ENCODE measurements at places on chromosomes 2 and 18.

- peaks cover 2% of the 10 kb centered on the region for H3K4me1 ChIP-seq
- no peak overlapping the region for H3K4me3 ChIP-seq
These were observed 24.6 kb upstream of the LBH start for GRCh38 chr2:30206461-30207430.

GRCh38 chr2:725468-725867 is 48.3 kb upstream of the TMEM18 start:
- H3K27ac ChIP-seq: no peak overlapping the region
- H3K4me3 ChIP-seq: no peak overlapping the region
- no peak for DNase-seq
- no peaks in the 10 kb centered on the region for H3K27me3 ChIP-seq
- peaks cover 13% of the 10 kb centered on the region for H3K4me1 ChIP-seq

GRCh38 chr18:13584825-13585224 is 141.5 kb downstream of the FAM210A start:
- no peaks in the 10 kb centered on the region for H3K36me3 ChIP-seq
- peaks cover 33% of the 10 kb centered on the region for H3K4me1 ChIP-seq
- DNase-seq: no peak
- no peak overlapping the region for H3K4me3 ChIP-seq
- H3K27me3 ChIP-seq: no peaks in the 10 kb centered on the region

GRCh38 chr18:57772387-57772799 is 30.7 kb downstream of the ATP8B1 start:
- no peaks in the 10 kb centered on the region for H3K4me1 ChIP-seq
- H3K27me3 ChIP-seq: no peaks in the 10 kb centered on the region
- no peak overlapping the region for H3K27ac ChIP-seq

DNA sequence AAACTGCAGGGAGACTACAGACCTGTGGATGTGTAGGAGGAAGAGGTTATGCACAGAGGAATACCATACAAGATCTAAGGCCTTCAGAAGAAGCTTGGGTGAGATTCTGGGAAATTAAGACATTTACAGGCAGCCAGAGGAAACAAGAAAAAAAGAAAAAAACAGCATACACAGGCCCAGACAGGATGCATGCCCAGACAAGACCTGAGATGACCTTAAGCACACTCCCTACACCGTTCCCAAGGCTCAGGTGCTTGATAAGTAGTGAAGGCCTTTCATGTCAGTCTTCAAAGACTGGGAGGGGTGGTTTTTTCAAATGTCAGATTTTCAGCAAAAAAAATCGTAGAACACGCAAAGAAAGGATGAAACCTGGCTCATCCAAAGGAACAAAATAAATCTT is 83.0 kb downstream of the CCDC138 start:
- H3K27me3 ChIP-seq: no peaks in the 10 kb centered on the region
- H3K4me3 ChIP-seq: no peak overlapping the region
- no peak overlapping the region for H3K27ac ChIP-seq
- H3K36me3 ChIP-seq: peaks cover 3% of the 10 kb centered on the region
- no peak for DNase-seq

GRCh38 chr2:209872675-209873074 is 101.0 kb downstream of the UNC80 start:
- no peak overlapping the region for H3K4me3 ChIP-seq
- H3K27ac ChIP-seq: no peak overlapping the region
- DNase-seq: peak; percentile 0

DNA sequence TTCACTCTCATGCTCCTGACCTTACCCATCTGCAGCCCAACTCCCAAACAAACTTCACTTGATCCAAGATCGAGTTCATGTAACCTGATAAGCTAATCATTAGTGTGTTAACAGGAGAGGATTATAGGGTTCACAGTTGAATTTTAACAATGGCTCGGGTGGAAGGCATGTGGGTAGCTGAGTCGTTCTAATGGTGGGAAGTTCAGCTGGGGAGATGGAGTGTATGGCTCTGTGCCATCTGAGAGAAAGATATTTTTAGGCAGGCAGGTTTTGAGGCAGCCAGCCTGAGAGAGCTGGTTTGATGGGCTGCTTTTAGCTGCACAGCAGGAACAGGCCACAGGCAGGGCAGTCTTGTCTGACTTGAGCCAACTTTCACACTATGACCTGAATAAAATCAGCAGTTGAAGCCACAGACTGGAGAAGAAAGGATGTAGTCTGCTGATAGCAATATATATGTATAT is 17.7 kb upstream of the NFE2L2 start:
- H3K4me3 ChIP-seq: no peak overlapping the region
- DNase-seq: no peak
- H3K4me1 ChIP-seq: peaks cover 20% of the 10 kb centered on the region
- no peaks in the 10 kb centered on the region for H3K36me3 ChIP-seq

DNA sequence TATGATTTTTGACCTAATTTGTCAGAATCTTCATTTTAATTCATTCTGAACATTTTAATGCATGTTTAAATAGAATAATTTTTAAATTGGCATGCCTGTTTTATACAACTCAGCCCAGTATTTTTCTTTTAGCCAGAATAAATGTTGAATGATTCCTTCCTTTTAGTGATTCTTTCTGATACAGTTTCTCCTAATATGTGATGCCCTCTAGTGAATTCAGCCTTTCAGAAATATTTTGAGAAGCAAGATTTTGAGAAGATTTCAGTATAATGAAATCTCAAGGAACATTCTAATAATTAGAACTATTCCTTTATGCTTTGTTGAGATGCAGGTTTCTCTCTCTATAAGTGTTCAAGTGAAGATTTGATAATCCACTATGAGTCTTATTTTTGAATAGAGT is 28.5 kb downstream of the LCLAT1 start:
- peaks cover 3% of the 10 kb centered on the region for H3K4me1 ChIP-seq
- no peak for DNase-seq
- H3K4me3 ChIP-seq: no peak overlapping the region
- H3K27ac ChIP-seq: no peak overlapping the region

DNA sequence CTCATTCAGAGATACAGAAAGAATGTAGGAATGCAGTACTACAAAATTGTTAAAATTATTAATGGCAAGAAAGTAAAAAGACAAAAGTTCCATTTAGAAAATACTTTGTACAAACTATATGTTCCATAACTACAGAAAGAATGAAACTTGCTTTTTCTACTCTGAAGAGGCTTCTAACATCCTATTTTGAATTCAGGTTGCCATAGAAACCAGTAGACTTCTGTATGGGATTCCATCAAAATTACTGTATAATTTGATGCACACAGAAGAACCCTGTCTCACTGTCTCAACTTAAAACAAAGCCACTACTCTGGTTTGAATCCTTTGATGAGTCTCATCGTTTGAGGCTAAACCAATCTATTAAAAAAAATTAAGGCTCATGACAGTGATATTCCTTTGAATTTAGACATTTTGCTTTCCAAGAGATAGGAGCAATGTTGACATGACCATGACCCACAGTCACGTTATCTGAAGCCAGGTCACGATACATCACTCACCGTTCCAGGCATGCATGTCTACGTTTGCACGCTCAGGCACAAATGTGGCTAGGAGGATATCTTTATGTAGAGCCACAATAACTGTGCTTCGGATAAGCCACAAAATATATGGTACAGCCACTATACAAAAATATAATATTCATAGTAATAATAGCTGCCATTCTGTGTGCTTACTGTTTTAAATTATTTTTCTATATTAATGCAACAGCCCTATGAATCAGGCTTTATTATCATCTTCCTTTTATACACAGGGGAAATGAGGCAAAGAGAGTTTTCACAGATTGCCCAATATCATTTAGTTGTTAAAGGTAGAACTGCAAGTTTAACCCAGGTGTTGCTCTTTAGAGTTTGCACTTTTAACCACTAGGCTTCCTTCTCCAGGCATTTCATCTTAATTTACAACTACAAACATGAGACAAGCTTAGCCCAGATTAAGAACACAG is 82.4 kb downstream of the CACNB4 start:
- no peak overlapping the region for H3K4me3 ChIP-seq
- no peaks in the 10 kb centered on the region for H3K27me3 ChIP-seq
- no peaks in the 10 kb centered on the region for H3K4me1 ChIP-seq

- no peak for DNase-seq
- no peaks in the 10 kb centered on the region for H3K4me1 ChIP-seq
- H3K27ac ChIP-seq: no peak overlapping the region
These were observed 82.8 kb upstream of the PROKR1 start for GRCh38 chr2:68560545-68560944.

DNA sequence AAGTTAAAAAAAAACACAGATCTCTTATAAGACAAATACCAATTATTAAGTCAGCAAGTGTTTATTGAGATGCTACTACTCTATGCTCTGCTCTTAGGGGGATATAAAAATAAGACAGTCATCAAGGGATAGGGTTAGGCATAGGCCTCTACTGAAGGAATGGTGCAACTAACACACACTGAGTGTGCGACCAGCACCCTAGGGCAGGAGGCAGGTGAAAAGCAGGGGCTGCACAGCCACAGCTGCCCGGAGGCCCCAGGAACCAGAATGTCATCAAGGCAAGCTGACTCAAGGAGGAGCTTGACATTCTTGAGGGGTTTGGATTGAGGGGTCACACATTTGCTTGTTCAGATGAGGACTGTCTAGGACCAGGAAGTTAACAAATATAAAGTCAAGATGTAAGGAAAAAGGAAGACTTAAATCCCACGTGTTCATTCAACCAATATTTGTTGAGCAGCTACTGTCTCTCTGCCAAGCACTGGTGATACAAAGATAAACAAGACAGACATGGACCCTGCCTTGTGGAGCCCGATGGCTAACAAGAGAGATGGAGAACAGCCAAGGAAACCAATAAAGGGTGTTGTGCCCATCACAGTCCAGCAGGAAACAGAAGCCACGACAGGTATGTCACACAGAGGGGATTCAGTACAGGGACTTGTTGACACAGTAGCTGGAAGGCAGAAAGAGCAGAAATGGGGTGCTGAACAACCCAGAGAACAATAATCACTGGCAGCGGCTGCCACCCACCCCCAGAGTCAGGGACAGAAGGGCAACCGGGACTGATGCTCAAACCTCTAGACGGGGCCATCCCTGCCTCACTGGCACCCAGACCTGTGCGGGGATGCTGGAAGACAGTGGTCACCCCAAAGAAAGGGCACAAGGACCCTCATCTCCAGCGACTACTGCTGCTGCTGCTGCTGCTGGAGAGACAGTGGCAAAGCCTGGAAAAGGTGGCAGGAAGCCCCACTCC is 45.8 kb upstream of the MAL start:
- no peak overlapping the region for H3K4me3 ChIP-seq
- no peak for DNase-seq
- H3K27me3 ChIP-seq: no peaks in the 10 kb centered on the region
- H3K4me1 ChIP-seq: no peaks in the 10 kb centered on the region
- no peak overlapping the region for H3K27ac ChIP-seq
- H3K36me3 ChIP-seq: no peaks in the 10 kb centered on the region

DNA sequence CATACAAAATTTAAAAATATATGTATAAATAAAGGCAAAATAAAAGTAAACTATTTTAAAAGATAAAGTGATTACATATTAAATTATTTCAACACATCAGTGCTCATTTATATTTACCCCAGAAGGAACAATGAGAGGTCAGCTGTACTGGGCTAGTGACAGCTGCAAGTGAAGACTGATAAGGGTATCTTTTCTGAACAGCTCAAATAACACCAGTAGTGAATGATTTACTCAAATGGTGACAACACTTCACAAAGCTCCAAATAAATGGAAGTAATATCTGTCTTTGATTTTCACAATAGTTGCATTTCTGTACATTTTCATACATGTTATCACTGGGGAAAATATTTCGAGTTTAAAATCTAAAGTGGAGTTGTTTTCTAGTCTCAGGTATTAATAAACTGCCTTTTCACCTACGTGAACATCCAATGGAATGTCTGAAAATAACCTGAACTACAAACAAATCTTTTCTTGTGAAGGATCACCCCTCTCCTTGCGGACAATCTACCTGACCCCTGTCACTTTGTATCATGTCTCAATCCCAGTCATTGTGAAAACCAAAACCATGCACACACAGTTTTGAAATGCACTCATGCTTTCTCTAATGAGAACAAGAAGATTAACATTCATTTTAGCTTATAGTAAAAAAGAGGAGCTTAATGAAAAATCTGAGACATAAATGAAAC is 1928.8 kb upstream of the CELF4 start:
- no peak overlapping the region for H3K27ac ChIP-seq
- H3K27me3 ChIP-seq: no peaks in the 10 kb centered on the region
- no peak for DNase-seq
- H3K36me3 ChIP-seq: no peaks in the 10 kb centered on the region
- no peaks in the 10 kb centered on the region for H3K4me1 ChIP-seq

- DNase-seq: no peak
- H3K36me3 ChIP-seq: no peaks in the 10 kb centered on the region
- H3K4me1 ChIP-seq: peaks cover 5% of the 10 kb centered on the region
- H3K4me3 ChIP-seq: no peak overlapping the region
- H3K27ac ChIP-seq: no peak overlapping the region
These were observed 14.5 kb upstream of the SIX3 start for GRCh38 chr2:44926957-44927356.

- H3K4me1 ChIP-seq: no peaks in the 10 kb centered on the region
- no peak overlapping the region for H3K27ac ChIP-seq
- DNase-seq: no peak
- H3K4me3 ChIP-seq: no peak overlapping the region
- H3K36me3 ChIP-seq: no peaks in the 10 kb centered on the region
- peaks cover 16% of the 10 kb centered on the region for H3K27me3 ChIP-seq
These were observed 81.1 kb upstream of the OTOF start for GRCh38 chr2:26559044-26559405.

- no peak overlapping the region for H3K27ac ChIP-seq
- no peaks in the 10 kb centered on the region for H3K36me3 ChIP-seq
- DNase-seq: no peak
- H3K27me3 ChIP-seq: no peaks in the 10 kb centered on the region
- H3K4me1 ChIP-seq: no peaks in the 10 kb centered on the region
These were observed 190.4 kb upstream of the HDAC4 start for GRCh38 chr2:239590995-239591915.
